ENCODE measurements at places on chromosomes 2 and 18.
A peak's percentile ranks its signal among the peaks of the same experiment; 100 is the strongest.

DNA sequence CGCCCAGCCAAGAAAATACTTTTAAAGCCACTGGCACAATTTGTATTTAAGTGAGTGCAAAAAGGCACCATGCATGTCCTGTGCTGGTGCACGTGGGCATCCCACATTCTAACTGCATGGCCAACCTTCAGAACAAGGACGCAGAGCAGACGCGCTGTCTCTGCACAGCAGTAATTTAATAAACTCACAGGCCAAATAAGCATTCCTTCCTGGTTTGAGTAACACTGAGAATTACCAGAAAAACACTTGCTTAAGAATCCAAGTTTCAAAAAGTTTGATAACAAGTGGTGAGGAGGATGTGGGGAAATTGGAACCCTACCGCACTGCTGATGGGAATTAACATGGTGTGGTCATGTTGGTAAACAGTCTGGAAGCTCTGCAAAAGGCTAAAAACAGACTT is 38.7 kb downstream of the RPL31 start:
- DNase-seq = no peak

DNA sequence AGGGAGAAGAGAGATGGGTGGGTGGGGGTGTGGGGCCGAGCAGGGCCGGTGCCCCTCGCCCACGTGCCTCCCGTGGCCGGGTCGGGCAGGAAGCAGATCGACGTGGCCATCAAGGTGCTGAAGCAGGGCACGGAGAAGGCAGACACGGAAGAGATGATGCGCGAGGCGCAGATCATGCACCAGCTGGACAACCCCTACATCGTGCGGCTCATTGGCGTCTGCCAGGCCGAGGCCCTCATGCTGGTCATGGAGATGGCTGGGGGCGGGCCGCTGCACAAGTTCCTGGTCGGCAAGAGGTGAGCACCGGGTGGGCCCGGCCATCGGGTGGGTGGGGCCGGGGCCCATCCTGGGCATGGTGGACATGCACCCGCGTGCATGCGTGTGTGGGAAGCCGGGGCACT is 21.8 kb downstream of the ZAP70 start:
- DNase-seq = no peak

- no peak for DNase-seq
Observed at GRCh38 chr2:44295113-44295512, 19.8 kb downstream of the SLC3A1 start.

GRCh38 chr2:118847762-118848172 is 319 bp upstream of the EN1 start:
- DNase-seq = peak; percentile 44

DNA sequence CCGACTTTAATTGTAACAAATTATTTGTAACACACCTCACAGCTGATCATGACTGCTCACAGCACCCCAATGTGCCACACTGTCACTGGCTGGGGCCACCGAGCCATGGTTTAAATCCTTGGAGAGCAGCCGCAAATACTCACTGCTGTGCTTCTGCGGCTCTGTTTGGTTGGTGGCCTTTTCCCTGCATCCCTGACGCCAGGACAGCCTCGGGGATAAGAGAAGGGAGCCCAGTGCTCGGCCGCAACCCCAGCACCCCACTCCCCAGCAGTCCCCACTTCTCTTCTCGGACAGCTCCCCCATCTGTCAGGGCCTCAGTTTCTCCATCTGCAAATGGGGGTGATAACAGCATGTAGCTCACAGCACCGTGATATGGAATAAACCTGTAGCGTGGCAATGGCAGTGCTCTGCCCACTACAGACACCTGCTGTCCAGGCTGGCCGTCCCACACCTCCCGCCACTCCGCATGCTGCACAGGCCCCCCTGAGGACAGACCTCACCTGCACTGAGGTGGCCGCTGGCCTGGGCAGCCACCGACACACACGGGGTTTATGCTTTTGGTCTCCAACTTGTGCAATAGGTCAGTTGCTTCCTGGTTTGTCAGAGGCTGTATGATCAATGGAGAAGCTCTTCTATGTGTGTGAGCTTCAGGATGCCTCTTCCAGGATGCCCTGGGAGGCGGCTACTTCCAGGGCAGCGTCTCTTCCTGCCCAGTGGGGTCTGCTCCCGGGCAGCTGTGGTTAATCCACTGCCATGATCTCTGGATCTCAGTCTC is 87.1 kb downstream of the NDUFA10 start:
- no peak for DNase-seq

GRCh38 chr2:20691076-20691734 is 24.3 kb downstream of the GDF7 start:
- DNase-seq = no peak

DNA sequence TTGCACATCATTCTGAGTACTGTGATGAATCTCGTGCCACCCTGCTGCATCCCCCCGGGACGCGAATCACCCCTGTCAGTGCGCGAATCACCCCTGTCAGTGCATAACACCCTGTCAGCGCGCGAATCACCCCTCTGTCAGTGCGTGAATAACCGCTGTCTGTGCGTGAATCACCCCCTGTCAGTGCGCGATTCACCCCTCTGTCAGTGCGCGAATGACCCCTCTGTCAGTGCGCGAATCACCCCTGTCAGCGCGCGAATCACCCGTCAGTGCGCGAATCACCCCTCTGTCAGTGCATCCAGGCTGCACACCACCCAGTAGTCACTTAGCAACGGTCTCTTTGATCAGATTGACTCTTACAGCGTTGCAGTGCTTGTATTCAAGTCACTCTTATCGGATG is 134.4 kb upstream of the TPO start:
- DNase-seq = no peak

GRCh38 chr18:641224-641623 is 16.2 kb upstream of the TYMS start:
- DNase-seq = no peak

GRCh38 chr2:240435457-240435947 is at the start of gene GPC1:
Gene GPC1, plus strand, starts transcription at chr2:240435663. Its CDS starts 256 bp downstream, at chr2:240435919.
- DNase-seq = peak; percentile 84

- DNase-seq = no peak
Observed at GRCh38 chr2:202290970-202291369, 25.4 kb downstream of the NOP58 start.

DNA sequence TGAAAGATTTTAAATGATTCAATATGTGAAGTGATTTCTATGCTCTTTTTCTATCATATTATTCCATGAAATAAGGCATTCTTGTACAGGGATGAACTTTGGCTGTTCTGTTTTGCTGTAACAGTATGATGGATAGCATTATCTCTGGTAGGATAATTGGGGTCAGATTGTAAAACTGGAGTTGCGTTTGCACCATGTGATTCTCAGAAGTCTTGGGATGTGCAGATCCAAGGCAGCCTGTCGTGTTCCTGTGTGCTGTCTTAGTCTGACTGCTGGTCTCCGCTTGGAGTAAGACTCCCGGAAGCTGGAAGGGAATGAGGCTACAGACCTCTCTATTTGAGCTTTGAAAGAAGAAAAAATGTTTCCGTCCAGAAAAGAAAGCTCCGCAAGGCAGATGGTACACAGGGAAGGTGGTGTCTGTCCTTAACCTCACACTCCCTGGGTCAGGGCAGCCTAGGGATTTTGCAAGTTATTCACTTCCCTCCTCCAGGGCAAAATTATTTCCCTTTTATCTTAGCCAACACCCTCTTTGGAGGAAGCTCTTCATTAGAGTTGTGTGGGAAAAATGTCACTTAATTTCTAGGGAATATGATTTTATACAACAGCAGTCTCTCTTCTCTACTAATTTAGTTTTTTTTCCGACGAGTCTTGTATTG is 250.6 kb downstream of the PTPRM start:
- no peak for DNase-seq

- DNase-seq = no peak
Observed at GRCh38 chr2:104734937-104735586, 118.9 kb upstream of the POU3F3 start.

GRCh38 chr2:35606394-35606793 is 749.2 kb upstream of the CRIM1 start:
- no peak for DNase-seq

Data from suppressor macrophage treated with lipopolysaccharide for 1 hour (primary cell).